ENCODE measurements at places on chromosomes 12 and 14.

- no peak overlapping the region for H3K27ac ChIP-seq
- peak; percentile 28 for DNase-seq
- peaks cover 4% of the 10 kb centered on the region for H3K4me1 ChIP-seq
Measured at GRCh38 chr14:23561873-23562821, 5.4 kb downstream of the AP1G2 start.

GRCh38 chr14:105938055-105938863 is 411.9 kb downstream of the TMEM121 start:
- no peaks in the 10 kb centered on the region for H3K27me3 ChIP-seq
- no peaks in the 10 kb centered on the region for H3K36me3 ChIP-seq

DNA sequence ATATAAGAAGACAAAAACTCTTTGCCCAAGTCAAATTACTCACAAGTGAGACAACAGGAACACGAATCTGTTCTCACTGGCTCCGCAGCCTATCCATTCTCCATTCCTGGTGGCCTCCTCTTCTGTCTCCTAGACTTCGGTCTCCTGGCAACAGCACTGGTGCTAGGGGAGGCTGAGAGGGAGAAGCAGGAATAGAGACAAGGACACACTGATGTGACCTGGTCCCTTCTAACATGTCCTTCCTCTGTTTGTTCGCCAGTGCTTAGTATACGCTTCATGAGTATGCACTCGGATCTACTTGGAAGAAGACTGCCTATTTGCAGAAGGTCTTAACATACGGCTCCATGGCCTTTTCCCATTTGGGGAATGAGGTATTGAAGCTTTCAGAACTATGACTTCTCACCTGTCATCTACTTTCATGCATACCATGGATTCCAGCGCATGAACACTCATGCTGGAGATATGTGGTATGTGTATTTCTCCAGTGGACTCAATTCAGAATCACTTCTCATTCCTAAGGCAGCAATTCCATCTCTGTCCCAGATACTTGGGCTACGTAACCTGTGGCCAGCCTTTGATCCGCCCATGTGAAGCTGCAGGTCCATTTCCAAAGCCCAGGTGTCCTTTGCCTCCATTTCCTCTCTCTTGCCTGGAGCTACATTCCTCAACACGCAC is 33.9 kb downstream of the BHLHE41 start:
- DNase-seq = peak; percentile 64
- no peaks in the 10 kb centered on the region for H3K27me3 ChIP-seq
- no peak overlapping the region for H3K27ac ChIP-seq
- H3K4me3 ChIP-seq = no peak overlapping the region
- no peaks in the 10 kb centered on the region for H3K4me1 ChIP-seq

GRCh38 chr12:43903686-43904085 is 67.8 kb downstream of the TMEM117 start:
- no peaks in the 10 kb centered on the region for H3K4me1 ChIP-seq
- DNase-seq = no peak
- H3K36me3 ChIP-seq = no peaks in the 10 kb centered on the region
- H3K4me3 ChIP-seq = no peak overlapping the region
- no peak overlapping the region for H3K27ac ChIP-seq

- H3K36me3 ChIP-seq = no peaks in the 10 kb centered on the region
- H3K27me3 ChIP-seq = no peaks in the 10 kb centered on the region
- H3K4me1 ChIP-seq = peaks cover 42% of the 10 kb centered on the region
- DNase-seq = peak; percentile 23
- no peak overlapping the region for H3K27ac ChIP-seq
Measured at GRCh38 chr12:54421175-54421878, 2.3 kb upstream of the ITGA5 start.
